Amniotic epithelial cell (primary cell): ENCODE measurements at places on chromosomes 5 and 9.
A peak's percentile ranks its signal among the peaks of the same experiment; 100 is the strongest.

GRCh38 chr9:38355115-38355514 is 37.4 kb upstream of the ALDH1B1 start:
- no peak for DNase-seq

DNA sequence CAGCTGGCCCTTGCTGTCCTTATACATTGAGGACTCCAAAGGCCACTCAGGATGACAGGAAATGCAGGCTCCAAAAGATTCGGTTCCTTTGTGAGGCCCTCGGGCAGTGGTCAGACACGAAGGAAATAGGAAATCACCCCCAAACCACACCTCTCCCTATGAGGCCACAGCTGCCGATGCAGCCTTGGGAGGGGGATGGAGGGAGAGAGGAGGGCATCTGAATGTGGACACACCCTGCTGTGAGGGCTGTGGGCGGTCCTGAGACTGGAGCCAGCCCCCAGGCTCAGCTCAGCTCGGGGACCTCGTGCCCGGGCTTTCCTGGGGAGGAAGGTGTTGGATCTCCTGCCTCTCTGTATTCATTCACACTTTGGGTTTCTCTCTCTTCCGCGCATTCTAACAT is 2.7 kb upstream of the CLPTM1L start:
- DNase-seq = no peak

DNA sequence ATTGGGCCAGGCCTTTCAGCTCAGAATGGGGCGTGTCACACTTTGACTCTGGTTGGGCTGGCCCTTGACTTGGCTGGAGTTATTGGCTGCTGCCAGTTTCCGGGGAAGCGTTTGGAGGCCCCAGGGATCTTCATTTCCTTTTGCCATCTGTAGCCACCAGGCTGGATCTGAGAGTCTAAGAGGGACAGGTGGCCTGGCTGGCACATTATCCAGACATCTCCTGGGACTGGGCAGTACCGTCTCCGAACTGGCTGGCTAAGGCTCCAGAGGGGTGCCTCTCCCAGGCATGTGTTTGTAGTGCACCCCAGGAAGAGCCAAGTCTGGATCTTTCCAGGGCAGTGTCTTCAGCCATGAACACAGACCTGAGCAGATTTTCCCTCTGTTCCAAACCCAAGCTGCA is 9.7 kb upstream of the JADE2 start:
- no peak for DNase-seq

GRCh38 chr5:140142856-140143255 is 17.1 kb downstream of the IGIP start:
- DNase-seq = no peak

- no peak for DNase-seq
Observed at GRCh38 chr5:125070961-125071360, 324.5 kb upstream of the ZNF608 start.

- no peak for DNase-seq
Observed at GRCh38 chr5:93371893-93372292, 209.1 kb downstream of the NR2F1-AS1 start.

- peak; percentile 86 for DNase-seq
Observed at GRCh38 chr9:69946800-69947437, 96.7 kb upstream of the MAMDC2 start.

GRCh38 chr9:131812116-131812790 is 72.4 kb upstream of the RAPGEF1 start:
- DNase-seq = no peak

- DNase-seq = peak; percentile 64
Observed at GRCh38 chr5:135426102-135427082, 20.8 kb downstream of the DCANP1 start.

DNA sequence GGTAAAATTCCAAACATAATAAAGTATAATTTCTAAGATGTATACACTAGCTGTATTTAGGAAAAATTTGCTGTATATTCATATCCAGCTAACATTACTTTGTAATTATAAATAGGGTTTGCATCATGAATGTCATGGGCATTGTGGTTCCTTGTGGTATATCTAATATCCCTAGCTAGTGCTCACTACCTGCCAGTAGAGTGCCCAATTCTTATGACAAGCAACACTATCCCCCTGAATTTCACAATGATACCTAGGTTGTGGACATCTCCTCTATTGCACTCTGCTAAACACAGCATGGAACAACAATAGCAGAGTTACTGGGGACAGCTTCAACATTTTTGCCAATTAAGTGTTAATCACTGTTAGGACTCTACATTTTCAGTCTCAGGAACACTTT is 1656.5 kb downstream of the EFNA5 start:
- DNase-seq = no peak

DNA sequence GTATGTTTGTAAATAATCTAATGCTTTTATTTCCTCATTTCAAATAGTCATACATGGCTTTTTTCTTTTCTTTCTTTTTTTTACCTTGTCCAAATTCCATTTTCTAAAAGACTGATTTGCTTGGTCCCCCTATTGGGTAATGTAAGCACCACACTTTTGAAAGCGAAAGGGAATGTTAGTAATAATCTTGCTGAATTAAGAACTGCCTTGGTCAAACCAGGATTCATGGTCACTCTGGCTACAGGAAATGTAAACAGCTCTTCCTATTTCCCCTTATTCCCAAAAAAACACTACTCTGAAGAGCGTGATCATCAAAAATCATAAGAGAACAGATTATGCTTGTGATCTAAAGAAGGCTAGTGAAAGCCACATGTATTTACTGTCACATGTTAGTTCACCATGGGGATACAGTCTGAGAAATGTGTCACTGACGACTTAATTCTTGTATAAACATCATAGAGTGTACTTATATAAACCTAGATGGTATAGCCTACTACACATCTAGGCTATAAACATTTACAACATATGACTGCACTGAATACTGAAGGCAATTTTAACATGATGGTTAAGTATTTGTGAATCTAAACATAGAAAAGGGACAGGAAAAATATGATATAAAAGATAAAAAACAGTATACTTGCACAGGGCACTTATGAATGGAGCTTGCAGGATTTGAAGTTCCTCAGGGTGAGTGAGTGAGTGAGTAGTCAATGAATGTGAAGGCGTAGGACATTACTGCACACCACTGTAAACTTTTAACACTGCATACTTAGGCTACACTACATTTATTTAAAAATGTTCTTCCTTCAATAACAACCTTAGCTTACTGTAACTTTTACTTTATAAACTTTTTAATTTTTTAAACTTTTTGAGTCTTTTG is 75.3 kb downstream of the HMGCR start:
- DNase-seq = peak; percentile 2

DNA sequence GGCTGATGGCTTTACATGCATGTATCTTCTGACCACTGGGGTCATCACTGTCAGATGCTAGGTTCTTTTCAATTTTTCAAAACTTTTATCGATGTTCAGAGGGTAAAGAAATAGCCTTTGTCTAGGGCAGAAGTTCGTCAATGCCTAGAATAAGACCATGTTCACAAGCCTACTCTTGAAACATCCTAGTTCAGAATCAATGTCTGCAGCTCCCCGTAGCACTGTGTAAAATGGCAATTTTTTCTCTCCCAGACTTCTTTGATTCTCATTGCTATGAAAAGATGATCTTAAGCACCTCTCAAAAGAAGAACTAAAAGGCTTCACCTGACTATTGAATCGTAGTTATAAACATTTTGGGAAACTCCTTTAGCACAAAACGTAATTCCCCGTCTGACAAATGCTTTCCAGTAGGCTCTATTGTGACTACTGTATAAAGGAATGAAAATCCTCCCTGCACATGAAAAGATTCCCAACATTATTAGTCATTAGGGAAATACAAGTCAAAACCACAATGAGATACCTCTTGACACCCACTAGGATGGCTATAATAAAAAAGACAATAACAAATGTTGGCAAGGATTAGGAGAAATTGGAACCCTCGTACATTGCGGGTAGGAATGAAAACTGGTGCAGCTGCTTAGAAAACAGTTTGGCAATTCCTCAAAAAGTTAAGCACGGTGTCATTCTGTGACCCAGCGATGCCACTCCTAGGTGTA is 263.5 kb downstream of the ARHGAP26 start:
- DNase-seq = peak; percentile 94

- peak; percentile 90 for DNase-seq
Observed at GRCh38 chr9:22030101-22030598, 21.0 kb upstream of the CDKN2B start.

DNA sequence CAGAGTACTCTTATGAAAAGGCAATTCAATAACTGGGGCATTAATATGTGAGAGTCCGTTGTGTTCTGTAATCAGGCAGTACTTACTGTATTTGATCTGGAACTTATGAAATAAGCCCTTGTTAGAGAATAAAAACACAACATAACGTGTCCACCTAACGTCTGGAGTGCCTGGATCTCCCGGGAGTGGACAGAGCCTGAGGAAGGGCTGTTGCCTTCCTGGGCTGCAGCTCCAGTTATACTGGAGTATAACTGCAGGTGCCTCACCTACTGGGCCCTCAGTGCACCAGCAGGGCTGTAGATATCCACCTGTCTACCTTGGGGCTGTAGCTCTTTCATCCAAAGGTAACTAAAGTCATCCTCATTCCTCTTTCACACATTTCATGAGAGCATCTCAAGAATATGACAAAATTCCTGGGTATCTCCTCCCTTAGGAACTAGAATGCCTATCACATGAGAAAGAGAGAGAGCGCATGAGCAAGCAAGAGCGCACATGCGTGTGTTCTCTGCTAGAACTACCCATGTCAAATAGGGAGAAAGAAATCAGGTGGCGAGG is 200.1 kb downstream of the GAPVD1 start:
- DNase-seq = peak; percentile 51

DNA sequence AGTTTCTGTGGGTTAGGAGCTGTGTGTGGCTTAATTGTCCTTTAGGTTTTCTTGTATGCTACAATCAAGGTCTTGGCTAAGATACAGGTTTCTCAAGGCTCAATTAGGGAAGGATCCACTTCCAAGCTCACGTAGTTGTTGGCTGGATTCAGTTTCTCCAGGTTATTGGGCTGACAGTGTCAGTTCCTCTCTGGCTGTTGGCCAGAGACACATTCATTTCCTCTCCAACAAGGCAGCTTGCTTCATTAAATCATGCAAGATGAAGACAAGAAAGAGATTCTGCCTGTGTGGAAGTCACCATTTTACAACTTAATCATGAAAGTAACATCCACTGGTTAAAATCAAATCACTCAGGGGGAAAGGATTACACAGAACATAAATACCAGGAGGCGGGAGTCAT is 275.7 kb upstream of the KIF2A start:
- no peak for DNase-seq

DNA sequence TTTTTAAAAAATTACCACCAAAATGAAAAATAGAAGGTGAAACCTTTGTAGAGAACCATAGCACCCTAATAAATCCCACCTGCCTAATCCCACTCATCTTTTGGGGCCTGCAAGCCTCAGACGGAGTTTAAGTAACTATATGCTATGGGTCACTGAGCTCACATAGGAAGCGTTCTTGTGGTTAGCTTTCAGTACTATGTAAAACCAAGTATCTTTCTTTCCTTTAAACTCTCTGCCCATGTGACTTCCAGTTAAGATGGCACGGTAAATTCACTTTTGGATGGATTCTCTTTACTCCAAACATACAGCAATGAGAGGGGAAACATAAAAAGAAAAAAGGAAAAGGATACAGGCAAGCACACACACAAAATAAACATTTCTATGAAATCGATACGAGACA is 50.9 kb downstream of the FANCC start:
- DNase-seq = no peak

- no peak for DNase-seq
Observed at GRCh38 chr5:132162945-132163344, 64.7 kb downstream of the P4HA2 start.

GRCh38 chr5:136018814-136019783 is 9.7 kb upstream of the TGFBI start:
- peak; percentile 91 for DNase-seq
